ENCODE measurements at places on chromosomes 6 and 20.

GRCh38 chr6:81929828-81930227, 177.3 kb upstream of the TENT5A start:
- DNase-seq, result no peak

DNA sequence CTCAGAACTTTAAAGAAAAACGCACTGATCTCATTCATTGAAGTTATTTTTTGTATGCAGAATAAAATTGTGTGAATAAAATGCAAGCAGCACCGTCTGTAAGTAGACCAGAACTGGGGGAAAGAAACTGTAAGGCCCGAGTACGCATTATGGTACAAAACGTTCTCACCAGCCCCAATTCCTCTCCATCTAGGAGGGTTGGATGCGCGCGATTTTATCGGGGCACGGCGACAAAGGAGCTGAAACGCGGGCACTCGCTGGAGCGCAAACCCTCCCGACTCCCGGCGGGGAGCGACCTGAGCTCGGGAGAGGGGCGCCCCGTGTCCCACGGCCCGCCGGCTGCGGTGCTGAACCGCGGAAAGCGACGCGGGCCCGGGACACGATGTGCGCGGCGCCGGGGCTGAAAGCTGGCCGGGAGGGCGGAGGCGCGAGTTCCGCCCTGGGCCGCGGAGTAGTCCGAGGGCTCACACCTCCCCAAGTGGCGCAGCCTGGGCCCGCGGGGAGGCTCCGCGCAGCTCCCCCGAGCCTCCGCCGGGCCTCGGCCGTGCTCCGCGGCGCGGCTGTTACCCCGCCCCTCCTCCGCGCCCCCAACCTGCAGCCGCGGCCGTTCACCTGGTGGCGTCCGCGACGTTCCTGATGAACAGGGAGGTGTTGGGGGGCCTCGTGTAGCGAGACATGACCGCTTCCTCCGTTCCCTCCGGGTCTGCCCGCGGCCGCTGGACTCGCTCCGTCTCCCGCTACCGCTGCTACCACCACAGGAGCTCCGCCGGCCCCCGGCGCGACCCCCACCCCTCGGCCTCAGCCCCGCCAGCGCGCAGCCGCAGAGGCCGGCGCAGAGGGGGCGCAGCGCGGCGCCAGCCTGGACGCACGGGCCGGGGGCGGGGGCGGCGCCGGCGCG, at the start of gene SRSF12:
TSS of gene SRSF12 (minus strand) at position 861 of the 898 bp plus-strand sequence. CDS start at position 677, 184 bp downstream.
- peak; percentile 29 for DNase-seq

DNA sequence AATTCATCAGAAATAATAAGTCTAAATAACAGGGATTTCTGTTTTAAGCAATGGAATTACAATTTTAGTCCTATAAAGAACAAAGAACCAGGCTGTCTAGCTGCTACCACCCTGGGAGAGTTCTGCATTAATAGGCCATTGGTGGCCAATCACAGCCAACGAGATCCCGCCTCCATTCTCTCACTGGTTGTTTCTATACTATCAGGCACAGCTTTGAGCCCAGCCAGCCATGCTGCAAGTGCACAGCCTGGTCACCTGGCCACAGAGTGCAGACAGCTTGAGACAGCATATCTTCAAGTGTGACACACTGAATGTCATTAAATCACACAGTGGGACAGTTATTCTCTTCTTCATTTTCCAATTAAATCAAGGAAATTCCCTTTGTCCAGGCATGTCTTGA, 16.1 kb upstream of the RAB22A start:
- peak; percentile 29 for DNase-seq

GRCh38 chr20:62489186-62489931, 13.6 kb upstream of the GATA5 start:
- peak; percentile 31 for DNase-seq

GRCh38 chr20:36555248-36555647, 13.9 kb downstream of the MYL9 start:
- DNase-seq, result no peak

DNA sequence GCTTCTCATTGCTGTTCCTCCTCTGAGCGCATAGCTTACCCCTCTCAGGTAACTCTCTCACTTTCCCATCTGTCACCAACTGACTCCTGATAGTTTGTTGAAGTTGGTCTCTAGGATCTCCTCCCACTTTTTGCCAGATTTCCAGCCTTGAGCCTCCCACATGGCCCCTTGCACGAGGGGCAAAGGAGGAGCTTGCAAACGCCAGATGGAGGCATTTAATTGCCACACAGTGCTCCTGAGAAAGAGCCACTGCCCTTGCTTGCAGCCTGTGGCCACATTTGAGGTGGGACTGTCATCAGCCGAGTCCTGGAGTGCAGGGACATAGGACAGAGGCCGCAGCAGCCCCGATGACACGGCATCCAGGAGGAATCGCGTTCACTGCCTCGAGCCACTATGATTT, 348.7 kb downstream of the SMOC2 start:
- DNase-seq, result no peak

DNA sequence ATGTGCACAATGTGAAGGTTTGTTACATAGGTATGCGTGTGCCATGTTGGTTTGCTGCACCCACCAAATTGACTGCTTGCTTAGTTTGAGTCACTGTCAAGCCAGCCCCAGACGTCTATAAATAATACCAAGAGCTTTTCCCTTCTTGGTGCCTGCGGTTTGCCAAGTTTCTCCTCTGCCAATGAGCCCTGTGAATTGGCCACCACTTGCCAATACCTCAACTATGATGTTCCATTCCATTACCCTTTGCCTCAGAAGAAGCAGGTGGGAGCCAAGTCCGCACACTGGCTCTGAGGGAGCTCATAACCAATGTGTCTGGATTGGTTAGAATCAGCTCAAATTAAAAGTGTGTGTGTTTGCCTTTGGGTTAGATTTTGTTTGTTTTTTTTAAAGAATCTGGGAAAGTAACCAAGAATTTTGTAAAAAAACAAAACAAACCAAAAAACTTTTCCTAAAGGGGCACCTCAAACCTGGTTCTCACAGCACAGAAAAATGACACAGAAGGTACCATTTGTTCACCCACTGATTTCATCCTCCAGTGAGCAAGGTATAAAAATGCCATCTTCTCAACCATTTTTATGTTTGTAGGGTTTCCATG, 244.7 kb upstream of the PRND start:
- no peak for DNase-seq

DNA sequence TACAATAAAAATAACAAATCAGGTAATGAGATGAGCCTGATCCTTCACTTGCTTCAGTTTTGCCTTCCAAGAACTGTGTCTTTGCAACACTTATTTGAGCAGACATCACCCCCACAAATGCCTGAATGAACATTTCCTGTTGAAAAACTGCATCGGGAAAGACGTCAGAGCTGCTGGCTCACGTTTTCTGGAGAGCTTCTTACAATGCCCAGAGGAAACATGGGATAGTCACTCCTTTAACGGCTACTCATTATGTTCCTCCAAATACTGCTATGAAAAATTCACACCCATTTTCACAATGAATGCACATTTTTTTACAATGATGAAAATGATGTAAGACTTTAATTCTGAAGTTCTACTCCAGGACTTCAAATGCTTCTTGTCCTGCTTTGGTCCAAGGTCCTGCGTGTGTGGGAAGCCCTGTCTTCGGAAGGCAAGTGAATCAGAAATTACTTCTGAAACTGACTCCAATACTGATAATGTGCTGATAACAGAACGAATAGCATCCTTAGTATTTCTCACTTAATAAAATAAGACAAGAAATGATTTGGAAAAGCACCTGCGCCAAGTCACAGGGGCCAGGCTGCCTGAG, 238.0 kb downstream of the ANKRD60 start:
- no peak for DNase-seq

GRCh38 chr6:4903751-4904370, 100.0 kb downstream of the RPP40 start:
- DNase-seq, result no peak

DNA sequence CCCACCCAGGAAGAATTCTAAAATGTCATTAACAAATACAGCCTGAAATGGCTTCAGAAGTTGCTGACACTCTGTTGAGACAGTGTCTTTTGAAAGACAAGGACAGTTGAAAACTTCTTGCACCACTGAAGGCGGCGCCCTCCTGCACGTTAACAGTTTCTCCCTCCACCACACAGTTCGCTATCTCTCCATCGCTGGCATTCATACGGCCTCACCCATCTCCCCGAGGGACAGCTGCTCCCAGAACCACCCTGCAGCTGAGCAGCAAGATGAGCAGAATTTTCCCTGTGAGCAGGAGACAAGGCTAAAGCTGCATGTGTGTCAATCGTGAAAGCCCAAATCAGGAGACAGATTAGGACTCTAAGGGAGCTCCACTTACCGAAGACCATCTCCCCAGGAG, 113.3 kb downstream of the LY86 start:
- DNase-seq, result peak; percentile 42

- DNase-seq, result no peak
Measured at GRCh38 chr20:48728042-48728825, 99.6 kb downstream of the PREX1 start.

- no peak for DNase-seq
Measured at GRCh38 chr20:52279706-52280105, 88.1 kb upstream of the ZFP64 start.

- no peak for DNase-seq
Measured at GRCh38 chr6:33392595-33392948, 949 bp downstream of the KIFC1 start.

DNA sequence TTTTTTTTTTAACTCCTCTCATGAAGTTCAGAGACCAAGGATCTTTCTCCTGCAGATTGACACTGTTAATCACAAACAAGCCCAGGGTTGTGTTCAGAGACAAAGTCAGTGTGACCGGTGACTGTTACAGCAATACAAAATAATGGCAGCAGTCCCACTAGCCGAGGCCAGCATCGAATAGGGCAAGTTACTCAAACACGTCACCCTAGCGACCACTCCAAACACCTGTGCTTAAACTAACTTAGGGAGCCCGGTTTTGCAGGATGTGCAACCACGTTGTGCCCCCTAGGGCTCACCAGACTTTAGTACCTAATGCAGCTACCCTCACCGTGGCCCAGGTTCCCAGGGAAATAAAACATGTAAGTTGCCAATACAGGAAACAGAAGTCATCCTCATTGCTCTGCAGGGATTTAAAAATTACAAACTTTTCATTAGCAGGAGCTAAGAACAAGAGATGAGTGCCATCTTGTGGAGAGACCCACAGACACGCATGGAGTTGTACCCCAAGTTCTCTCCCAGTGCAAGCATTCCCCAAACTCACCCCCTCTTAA, 38.1 kb downstream of the FAM50B start:
- no peak for DNase-seq

- DNase-seq, result no peak
Measured at GRCh38 chr20:10853176-10853575, 179.4 kb upstream of the JAG1 start.

GRCh38 chr6:1479095-1479494, 89.7 kb downstream of the FOXF2 start:
- DNase-seq, result no peak

- no peak for DNase-seq
Measured at GRCh38 chr6:10202581-10202980, 212.3 kb downstream of the TFAP2A start.

- DNase-seq, result no peak
Measured at GRCh38 chr20:60288945-60289344, 330.7 kb downstream of the CDH26 start.

DNA sequence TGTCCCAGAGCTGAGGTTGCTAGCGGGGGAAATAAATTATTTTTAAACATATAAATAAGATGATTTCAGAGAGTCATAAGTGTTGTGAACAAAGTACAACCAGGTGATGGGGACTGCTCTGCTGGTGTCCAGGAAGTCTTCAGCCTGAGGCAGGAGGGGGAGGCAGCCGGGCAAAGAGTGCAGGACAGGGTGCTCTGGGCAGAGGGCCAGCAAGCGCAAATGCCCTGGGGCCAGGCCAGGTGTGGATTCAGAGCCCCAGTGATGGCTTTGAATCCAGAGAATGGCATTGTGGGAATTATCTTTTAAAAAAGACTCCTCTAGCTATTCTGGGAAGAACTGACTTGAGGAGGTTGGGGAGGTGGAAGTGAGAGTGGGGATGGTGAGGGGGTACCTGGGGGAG, 1.6 kb downstream of the CLPSL1 start:
- no peak for DNase-seq

DNA sequence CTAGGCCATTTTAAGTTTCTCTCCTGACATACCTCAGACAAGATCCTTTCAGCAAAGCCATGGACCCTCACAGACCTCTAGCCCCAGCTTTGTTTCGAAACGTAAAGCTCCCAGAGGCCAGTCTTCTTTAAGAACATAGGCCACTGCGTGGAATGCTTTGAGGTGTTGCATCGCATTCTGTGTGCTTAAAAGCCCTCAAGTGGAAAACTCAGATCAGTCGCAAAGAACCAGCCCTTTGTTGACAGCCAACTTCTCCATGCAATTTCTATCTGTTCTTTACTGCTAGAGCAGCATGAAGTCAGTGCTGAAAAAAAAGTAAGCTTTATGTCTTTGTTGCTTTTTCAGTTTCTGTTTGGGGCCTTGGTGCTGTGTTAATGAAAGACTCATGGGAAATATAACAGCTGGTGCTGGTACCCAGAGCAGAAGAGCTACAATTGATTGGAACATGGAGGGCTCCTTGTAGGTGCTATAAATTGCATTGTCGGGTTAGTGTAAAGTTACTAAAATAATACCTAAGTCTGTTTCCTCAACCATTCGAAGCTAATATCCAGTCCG, 142.6 kb downstream of the MAP3K7 start:
- DNase-seq, result no peak

- no peak for DNase-seq
Measured at GRCh38 chr6:133983099-133983939, 30.3 kb downstream of the TBPL1 start.

GRCh38 chr6:71262914-71263313, 25.7 kb upstream of the OGFRL1 start:
- DNase-seq, result no peak

- DNase-seq, result no peak
Measured at GRCh38 chr6:116465246-116465645, 4.1 kb downstream of the CALHM6 start.

DNA sequence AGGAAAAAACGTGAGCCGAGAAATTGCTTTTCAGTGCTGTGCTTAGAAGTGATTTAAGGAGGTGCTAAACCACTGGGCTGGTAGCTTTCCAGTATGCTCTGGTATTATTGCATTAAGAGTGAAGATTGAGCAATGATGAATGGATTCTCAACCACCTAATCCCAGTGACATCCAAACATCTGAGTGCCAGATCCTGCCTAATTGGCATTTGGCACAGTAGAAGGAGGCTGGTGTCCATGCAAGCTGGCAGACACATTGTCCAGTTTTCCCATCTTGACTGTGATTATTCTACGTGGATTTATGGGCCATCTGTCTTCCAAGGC, 398.0 kb upstream of the PLCB4 start:
- DNase-seq, result no peak

DNA sequence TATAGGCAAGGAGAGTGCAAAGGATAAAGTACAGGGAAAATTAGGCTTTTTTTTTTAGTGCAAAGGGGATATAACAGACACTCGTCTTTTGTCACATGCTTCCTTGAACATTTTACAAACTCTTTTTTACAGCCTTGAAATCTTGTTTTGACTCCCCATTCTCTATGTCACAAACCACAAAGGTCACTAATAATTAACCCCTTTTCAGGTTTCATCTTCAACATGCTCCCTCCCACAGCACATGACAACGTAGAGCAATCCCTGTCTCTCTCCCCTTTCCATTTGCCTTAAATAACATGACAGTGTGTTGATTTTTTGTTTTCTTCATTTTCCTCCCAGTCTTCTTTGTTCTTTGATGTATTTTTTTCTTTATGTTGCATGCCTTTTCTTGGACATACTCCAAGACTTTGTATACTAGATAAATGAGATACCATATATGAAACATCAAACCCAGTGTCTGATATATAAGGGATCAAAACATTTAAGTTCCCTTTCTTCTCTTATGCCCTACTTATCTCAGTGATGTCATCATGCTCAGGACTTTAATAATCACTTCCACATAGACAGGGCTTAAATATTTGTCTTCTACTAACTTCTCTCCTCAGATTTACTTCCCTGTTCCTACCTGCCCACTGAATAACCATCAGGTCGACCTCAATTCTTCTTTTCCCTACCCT, 378.7 kb upstream of the HSF2 start:
- DNase-seq, result no peak

- peak; percentile 87 for DNase-seq
Measured at GRCh38 chr20:815914-816606, 17.5 kb upstream of the FAM110A start.
